ENCODE measurements at places on chromosomes 16 and 17.

GRCh38 chr17:72926171-72926570 is 166.3 kb downstream of the SLC39A11 start:
- DNase-seq: no peak

GRCh38 chr16:14014284-14014625 is 56.9 kb upstream of the MRTFB start:
- no peak for DNase-seq

- no peak for DNase-seq
Measured at GRCh38 chr16:30889721-30890120, 4.2 kb downstream of the BCL7C start.

DNA sequence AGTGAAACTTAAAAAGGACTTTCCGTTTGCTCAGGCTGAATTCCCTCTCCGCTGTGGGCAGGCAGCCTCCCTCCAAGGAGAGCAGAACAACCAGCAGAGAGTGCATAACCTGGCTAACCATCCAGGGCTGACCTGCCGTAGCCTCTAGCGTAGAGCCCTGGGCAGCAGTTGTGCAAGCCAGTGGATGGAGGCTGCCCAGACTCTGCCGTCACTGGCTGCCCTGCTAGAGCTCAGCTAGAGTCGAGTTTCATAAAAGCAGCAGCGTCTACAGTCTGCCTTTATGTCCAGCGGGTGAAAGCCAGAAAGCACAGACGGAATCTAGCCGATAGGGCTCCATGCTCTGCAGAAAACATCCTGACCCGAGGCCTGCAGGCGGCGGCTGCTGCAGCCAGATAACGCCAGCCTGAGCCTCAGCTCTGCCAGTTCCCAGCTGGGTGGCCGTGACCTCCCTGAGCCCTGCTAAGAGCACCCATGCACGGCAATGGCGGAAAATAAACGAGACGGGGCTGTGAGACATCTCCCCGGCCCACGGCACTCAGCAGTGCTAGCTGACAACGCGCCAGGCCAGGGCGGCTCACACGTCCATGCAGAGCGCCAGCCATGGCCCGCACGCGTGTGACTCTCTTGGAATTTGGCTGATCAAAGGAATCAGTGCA is 231.3 kb downstream of the ENGASE start:
- no peak for DNase-seq

GRCh38 chr17:49200423-49201083 is 9.8 kb downstream of the GNGT2 start:
- DNase-seq: no peak

- no peak for DNase-seq
Measured at GRCh38 chr16:3088925-3089716, 10.0 kb downstream of the ZSCAN10 start.
